ENCODE measurements at places on chromosomes 1 and 21.

GRCh38 chr1:115432061-115432460, 94.0 kb upstream of the NGF start:
- no peak for DNase-seq

DNA sequence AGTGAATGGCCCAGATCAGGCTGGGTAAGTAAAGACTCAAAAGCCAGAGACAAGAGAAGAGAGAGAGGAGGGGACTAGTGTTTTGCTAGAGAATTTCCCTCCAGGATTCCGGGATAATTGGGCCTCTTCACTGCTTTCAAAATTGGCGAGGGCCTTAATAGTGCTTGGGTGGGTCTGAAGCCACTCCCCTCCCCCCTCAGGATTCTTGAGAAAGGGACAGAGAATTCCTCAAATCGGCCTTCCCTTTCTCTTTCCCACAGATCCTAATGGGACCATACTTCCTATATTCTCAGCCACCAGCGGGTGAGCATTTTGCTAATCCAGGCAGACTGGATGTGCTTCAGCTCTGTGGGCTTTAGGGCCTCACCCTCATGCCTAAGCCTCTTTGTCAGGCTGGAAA, 11.9 kb downstream of the SFN start:
- DNase-seq, result no peak

- no peak for DNase-seq
Observed at GRCh38 chr1:209808059-209808581, 2.2 kb upstream of the IRF6 start.

GRCh38 chr21:37219761-37220432, 47.2 kb downstream of the VPS26C start:
- no peak for DNase-seq

DNA sequence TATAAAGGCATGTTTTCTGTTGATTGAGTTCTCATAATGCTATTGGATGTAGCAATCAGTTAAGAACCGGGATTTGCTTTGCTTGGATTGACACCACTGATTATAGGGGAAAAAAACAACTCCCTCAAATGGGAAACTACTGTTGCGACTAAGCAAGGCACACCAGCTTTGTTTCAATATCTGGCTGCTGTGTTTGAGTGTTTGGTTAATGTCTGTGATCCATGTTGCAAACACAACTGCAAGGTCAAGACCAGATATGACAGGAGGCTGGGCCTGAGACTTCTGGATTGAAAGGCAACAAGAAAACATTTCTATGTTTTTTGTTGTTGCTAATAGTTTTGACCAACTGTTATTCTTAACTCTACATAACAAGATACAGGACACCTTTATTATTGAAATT, 50.7 kb downstream of the MTR start:
- no peak for DNase-seq

DNA sequence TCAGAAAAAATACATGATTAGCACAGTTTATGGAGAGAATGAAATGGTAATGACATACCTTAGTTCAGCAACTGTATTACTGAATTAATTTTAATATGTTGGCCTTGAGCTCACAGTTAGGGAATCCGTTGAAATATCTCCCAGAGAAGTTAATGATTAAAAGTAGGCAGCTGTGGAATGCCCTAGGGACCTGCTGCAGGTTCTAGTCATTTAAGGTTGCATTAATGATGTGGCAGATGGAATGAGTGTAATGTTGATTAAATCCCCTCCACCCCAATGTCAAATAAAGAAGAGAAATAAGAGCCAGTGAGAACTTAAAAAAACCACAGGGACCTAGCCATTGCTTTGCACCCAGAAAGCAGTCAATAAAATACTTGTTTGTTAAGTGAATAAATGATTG, 40.3 kb upstream of the TRIM45 start:
- DNase-seq, result no peak

- DNase-seq, result no peak
Observed at GRCh38 chr21:32140604-32141317, 138.1 kb downstream of the MIS18A start.

GRCh38 chr1:91883470-91883869, 2.5 kb downstream of the TGFBR3 start:
- DNase-seq, result no peak

GRCh38 chr1:47334765-47335435, 1.3 kb downstream of the CMPK1 start:
- no peak for DNase-seq

- DNase-seq, result no peak
Observed at GRCh38 chr1:1763657-1764621, 14.3 kb downstream of the NADK start.

- no peak for DNase-seq
Observed at GRCh38 chr1:154972213-154972516, 1.6 kb upstream of the SHC1 start.

- DNase-seq, result no peak
Observed at GRCh38 chr1:109204484-109204883, 9.2 kb upstream of the SARS1 start.

DNA sequence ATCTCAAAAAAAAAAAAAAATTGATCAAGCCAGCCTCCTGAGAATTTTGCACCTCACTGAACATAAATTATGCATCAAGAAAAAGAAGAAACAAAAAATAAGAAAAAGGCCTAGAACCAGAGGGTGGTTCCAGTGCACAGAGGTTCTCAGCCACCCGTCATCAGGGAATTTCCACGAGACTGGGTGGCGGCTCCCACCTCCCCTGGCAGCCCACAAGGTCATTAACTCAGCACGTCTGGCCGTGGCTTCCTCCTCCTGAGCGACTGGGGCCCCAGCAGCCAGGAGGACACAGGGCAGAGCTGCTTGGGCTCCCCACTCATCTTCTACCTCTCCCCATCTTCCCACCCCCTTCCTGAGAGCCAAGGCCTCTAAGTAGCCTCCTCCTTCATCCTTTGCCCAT, 15.7 kb upstream of the TMEM51 start:
- no peak for DNase-seq

DNA sequence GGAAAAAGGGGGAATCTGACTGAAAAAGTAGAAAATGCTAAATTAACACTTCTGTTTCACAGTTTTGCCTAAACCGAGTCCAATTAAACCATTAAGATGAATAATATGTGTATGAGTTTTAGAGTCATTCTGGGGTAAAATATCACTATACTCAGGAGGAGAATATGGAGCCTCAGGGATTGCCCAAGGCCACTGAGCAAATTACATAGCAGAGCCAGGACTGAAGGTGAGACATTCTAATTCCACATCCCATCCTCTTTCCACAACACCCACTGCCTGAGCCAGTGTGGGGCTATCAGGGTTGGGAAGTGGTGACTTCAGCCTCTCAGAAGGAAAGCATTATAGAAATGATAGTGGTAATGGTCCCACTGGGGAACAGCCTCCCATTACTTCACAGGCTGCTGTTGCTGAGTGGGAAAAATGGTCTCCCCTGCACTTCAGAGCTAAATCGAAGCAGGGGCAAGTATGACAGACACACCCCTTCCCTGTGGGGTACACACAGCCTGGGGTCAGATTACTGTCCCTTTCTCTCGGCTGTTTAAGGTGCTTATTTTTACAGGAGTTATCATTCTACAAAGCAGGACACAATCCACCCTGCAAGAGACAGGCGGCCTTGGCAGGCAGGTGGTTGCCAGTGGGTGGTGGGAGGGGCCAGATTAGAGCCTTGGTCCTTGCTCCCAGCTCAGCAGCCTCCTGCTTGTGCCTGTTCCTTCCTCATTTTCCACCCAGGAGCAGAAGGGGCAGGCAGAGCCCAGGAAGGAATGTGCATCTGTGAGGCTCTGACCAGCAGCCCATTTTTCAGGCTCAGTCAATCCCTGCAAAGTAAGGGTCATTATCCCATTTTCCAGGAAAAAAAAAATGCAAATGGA, 9.5 kb upstream of the BCAR3 start:
- DNase-seq, result no peak

- no peak for DNase-seq
Observed at GRCh38 chr1:228953207-228953606, 217.9 kb downstream of the RHOU start.

DNA sequence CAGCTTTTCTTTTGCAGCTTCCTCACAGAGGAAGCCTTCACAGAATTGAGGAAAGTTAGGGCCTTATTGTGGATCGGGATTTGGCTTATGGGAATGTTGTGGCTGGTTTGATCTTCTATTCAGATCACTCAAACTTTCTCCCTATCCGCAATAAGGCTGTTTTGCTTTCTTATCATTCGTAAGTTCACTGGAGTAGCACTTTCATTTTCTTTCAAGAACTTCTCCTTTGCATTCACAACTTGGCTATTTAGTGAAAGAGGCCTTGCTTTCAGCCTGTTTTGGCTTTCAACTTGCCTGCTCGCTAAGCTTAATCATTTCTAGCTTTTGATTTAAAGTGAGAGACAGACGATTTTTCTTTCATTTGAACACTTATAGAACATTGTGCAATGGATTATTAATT, 181.9 kb upstream of the B3GALT2 start:
- no peak for DNase-seq

GRCh38 chr1:190196020-190196419, 281.6 kb downstream of the BRINP3 start:
- no peak for DNase-seq

DNA sequence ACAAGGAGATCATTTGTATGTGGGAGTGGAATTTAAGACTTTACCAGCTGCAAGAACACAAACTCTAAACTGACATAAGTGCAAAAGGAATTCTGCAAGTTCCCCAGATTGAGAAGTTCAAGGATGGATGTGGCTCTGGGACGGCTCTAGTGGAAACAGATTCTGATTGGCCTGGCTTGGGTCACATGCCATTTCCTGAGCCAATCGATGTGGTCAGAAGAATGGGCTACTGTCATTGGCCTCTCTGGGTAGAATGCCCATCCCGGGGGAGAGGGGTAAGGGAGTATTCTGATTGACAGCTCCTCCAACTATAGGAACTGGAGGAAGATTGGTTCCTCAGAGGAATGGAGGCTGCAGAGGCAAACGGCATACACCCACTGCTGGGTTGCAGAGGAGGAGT, 6.0 kb upstream of the IFNLR1 start:
- DNase-seq, result no peak

DNA sequence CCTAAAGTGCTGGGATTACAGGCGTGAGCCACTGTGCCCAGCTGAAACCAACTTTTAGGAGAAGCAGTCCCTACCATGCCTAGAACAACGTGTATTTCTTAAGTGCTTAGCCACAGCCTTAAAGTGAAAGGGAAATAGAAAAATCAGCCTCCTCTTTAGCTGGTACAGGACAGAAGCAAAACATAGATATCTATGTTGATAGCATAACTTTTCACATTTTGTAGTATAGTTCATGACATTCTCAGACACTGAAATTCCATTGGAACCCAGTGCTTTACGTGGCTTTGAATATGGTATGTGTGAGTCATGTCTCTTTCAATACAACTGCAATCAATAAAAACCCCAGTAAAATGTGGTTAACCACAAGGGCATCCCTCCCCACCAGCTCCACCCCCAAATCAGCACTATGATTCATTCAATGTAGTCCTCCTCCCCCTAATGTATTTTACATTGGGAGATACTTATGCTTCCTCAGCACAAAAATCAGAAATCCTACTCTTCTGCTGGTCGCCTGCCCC, 32.1 kb downstream of the TGFB2 start:
- DNase-seq, result peak; percentile 43

DNA sequence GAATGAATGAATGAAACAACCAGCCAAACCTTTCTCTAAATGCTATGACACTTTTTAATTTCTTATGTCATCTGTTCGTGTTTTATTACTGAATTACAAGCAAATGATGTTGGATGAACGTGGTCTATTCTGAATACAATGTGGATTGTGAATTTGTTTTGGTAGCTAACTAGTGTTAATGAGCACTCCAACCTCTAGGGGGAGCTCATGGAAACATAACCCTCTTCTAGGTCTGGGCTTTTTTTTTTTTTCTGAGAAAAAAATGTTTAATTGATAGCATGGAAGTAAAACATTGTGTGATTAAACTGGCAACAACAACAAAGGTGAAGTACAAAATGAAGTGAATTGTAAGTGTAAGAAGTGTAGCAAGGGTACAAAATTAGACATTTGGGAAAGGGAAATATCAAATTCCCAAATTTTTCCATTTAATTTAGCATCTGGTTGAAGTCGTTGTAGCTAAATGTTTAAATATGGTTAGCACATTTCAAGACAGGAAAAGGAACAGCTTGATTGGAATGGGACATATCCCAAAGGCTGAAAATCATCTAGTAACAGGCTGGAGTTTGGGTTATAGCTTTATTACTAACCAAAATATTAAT, 42.6 kb upstream of the PTGS2 start:
- DNase-seq, result no peak

GRCh38 chr21:38384675-38385426, 113.4 kb downstream of the ERG start:
- no peak for DNase-seq

DNA sequence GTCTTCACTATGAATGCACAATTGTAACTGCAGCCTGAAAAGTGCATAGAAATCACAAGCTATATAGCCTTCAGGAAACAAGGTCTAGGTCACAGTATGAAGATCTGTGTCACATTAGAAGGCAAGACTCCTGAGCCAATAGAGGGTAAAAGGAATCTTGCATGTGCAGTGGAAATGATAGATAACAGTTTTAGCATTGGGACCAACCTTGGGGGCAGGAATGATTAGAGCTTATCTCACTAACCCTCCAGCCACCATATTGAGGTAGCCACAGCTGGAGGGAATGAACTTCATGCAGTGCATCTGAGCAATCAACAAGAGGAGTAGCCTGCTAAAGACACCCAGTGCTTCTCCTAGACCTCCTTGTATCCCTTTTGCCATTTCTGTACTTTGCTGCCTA, 390.1 kb downstream of the LTN1 start:
- no peak for DNase-seq

DNA sequence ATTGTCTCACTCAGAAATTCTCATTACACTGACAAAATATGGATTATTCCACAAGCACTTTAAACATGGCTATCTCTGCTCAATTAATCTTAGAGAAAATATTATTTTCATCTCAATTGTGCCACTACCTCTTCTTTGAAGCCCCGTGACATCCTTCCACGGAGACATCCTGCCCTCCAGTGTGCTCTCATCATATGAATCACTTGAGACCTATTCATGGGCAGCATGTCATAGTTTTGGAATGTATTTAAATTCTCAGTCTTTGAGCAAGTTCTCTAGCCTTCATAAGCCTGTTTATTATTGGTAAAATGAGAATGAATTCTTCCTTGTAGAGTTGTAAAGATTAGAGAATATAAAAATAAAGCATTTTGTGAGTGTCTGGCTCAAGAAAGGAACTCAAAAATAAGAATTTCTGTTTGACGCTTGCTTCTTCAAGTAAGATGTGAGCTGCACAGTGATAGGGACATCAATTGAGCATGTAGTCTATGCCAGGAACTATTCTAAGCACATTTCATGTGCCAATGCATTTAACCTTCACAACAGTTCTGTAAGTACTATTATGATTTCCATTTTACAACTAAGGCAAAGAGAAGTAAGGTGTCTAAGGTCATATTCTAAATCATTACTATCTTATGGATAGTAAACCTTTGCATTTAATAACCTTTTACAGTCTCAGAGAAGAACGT, 557.4 kb upstream of the ZRANB2 start:
- DNase-seq, result no peak

GRCh38 chr1:76285578-76286135, 211.1 kb downstream of the ST6GALNAC3 start:
- no peak for DNase-seq

- DNase-seq, result no peak
Observed at GRCh38 chr1:212651977-212652376, 43.4 kb downstream of the ATF3 start.

GRCh38 chr1:153649863-153650235, 8.7 kb upstream of the SNAPIN start:
- DNase-seq, result no peak

- DNase-seq, result no peak
Observed at GRCh38 chr1:215082532-215083382, at the start of gene KCNK2. TSS of gene KCNK2 (plus strand) at chr1:215082737. CDS start at chr1:215083386, 649 bp downstream.

- no peak for DNase-seq
Observed at GRCh38 chr1:180231506-180231921, 1.4 kb downstream of the LHX4 start.
